ENCODE measurements at places on chromosomes 1 and 21.

DNA sequence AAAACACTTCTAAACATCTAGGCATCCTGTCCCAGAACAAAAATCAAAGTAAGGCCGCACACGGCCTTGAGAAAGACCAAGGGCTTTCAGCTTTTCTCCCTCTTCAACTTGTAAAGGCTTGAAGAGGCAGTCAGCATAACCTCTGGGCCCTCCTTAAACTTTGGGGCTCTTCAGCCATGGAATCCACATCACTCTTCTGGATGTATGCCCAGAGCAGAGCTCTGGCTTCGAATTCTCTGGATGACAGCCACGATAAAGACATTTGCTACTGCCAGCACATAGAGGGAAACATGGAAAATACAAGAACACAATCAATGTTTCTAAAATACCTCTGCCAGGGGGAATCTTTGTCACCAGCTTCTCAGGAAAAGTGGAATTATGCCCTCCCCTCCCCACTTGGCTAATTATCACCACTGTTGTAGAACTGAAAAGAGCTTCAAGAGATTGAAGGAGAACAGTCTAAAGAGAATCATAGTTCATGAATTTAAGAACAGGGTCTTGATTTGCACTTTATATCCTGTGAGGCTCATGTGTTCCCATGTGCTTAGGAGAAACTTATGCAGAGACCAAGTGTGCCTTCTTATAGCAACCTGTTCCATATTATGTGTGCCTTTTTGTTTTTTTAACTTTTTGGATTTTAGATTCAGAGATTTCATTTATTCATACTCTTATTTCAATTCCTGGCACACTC, 39.0 kb upstream of the DPT start:
- DNase-seq, result no peak

GRCh38 chr1:19809044-19809750, 5.9 kb downstream of the RNF186 start:
- no peak for DNase-seq

GRCh38 chr1:16888860-16889816, 6.6 kb upstream of the RNU1-2 start:
- DNase-seq, result peak; percentile 64

- no peak for DNase-seq
These were observed 118.2 kb upstream of the OLIG2 start for GRCh38 chr21:32907521-32907920.

DNA sequence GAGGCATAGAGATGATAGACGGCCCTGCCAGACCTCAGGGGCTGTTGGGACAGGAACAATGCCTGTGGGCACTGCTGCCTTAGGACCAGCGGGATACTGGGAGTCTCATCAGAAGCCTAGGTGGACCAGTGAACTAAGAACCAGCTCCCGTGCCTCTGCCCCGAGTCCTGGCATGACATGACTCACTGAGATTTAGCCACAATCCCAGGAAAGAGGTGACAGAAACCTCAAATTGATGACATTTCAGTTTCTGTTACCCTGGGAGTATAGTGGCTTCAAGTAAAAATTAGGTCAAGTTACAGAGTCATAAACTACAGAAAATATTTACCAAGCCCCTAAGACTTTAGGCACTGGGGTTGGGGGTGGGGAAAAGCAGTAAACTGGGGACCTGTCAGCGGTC, 74.6 kb upstream of the GADD45A start:
- no peak for DNase-seq

- no peak for DNase-seq
These were observed 18.6 kb upstream of the ST6GALNAC3 start for GRCh38 chr1:76055987-76056386.

- DNase-seq, result peak; percentile 82
These were observed 81.1 kb upstream of the AK4 start for GRCh38 chr1:65066766-65067490.

DNA sequence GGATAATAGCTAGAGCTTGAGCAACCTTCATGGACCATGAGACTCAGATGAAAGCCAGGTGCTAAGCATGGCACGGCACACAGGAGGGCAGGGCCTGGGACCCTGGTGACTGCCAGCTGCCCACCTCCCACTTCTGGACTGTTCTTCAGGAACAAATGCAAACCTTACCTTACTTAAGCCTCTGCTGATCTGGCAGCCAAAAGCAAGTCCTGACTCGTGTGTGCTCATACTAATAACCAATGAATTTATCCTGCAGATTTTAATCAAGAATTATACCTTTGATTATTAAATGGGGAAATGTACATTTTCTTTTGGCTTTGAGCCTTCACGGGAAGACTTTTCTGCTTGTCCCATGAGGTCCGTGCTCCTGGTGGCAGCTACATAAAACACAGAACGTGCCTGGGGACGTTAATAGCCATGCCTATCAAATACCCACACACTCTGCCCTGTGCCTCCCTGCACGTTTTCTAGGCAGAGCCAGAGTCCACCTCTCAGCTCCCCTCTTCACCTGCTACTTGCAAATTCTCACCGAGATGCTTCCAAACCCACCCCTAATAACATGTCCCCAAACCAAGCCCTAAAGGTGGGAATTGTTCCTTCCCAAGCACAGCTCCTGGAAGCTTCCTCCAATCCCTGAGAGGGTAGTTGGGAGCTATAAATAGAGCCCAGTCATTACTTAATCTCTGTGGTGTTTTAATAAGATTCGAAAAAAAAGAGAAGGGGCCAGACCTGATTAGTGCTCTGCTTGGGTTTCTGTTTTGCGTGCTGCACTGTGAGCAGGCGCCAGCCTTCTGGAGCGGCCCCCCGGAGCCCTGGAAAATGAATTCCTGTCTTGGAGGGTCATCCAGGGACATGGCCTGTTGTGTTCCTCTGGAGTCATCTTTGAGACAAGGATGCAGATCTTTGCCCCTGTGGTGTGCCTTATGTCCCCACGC, 33.5 kb downstream of the SLC1A7 start:
- no peak for DNase-seq

- no peak for DNase-seq
These were observed 65.0 kb downstream of the WDR64 start for GRCh38 chr1:241716915-241717656.

DNA sequence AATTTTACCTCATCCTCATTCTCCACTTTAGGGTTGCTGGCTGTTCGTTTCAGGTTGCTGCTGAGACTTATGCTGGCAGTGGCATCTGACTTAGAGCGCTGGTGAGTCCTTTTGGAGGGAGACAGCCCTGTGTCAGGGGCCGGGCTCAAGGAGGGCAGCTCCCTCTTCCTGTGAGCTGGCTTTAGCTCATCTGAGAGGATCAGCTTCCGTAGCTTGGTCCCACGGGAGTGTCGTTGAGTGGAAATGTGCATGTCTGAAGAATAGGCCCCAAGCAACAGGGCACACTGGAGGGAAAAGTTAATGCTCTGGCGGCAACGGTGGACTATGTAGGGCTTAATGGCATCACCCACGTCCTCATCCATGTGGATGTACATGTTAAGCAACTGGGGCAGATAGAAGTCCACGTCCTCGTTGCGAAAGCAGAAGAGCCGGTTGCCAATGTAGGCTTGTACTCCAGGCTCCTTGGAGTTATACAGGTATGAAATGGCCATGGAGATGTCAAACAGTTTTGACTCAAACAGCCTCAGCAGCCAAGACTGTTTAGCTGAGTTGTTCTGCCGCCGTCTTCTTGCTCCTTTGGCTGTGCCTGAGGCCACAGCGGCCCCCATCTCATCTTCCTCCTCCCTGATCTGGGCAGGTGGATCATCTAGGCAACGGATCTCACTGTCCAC, 11.5 kb downstream of the PI4KB start:
- no peak for DNase-seq

DNA sequence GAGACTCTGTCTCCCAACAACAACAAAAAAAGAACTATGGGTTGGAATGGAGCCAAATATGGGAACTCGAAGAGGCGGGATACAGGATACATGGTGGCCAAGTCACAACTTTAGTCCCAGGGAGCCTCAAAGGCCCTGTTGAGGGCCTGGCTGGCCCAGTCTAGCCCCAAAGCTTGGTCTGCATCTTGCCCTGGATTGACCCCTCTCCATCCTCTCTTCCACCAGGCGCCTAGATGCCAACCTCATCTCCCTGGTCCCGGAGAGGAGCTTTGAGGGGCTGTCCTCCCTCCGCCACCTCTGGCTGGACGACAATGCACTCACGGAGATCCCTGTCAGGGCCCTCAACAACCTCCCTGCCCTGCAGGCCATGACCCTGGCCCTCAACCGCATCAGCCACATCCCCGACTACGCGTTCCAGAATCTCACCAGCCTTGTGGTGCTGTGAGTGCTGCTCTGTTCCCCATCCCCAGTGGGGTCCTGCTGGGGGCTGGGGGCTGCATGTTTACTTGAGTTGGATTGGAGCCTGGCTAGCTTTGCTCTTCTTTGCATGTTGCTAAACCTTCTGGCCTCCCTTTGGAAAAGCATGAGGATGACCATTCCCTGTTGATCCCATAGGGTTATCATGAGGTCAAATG, 65.5 kb downstream of the UBE2T start:
- no peak for DNase-seq

DNA sequence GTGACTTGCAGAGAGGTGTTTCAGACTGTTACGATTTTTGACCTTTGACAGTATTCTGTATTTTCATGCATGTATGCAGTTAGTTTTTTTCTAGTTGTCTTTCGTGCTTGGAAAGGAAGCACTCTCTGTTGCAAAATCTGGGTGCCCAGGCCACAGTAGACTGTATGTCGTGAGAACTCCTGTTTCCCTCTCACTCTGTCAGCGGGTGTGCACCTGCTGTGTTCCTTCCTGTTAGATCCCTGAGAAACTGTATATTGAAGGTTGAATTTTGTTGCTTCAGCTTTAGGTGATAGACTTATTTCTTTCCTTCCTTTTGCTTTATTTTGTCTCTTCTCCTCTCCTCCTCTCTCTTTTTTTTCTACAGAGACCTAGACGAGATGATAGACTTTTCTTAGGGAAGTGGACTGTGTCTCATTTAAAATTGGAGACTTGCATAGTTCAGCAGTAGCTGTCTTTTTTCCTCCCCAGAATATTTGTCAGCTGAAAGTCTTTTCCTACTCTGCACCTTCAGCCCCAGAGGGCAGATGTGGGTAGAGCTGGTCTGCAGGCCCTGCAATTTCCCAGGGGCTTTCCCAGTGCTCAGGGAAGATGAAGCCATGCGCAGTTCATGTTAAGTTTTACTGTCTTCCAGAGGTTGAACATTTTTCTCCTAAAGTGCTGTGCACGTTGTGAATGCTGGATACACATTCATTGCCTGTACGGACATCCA, 1.4 kb downstream of the TRAPPC10 start:
- no peak for DNase-seq

- DNase-seq, result no peak
These were observed 20.1 kb downstream of the SIM2 start for GRCh38 chr21:36718951-36719501.

DNA sequence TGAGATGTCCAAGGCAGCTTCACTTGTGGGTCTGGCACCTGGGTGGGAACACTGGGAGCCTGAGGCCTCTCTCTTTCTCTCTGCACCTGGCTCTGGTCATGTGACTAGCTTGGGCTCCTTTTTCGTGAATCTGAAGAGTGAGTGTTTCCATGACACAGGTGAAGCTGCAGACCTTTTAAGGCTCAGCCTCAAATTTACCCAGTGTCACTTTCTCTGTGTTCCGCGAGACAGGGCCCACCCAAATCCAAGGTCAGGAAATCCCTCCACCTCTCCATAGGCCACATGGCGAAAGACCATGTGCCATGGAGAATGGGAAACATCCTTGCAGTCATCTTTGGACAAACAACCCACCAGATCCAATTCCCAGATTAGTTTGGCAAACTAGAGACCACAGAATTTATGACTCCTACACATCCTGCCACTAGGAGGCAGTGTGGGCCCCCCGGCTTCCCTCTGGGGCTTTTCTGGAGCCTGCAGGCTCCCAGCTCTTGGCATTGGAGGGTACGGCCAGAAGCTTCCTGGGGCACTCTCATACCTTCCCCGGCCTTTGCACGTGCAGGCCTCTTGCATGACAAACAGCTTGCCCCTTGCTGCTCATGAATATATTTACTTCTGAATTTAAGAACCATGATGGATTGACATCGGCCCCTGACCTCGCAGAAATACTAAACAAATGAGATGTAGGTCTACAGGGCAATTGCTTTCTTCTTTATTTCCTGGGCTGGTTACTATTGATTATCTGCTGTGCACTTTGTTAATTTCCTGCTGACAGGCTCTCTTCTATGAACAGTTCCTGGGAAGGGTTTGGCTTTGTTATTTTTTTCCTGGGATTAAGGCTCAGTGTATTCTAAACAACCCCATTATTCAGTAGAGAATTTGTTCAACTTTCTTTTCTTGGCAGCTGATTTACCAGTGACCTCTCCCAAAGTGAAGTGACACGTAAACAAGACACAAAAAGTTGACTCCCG, 180.7 kb downstream of the KAZN start:
- peak; percentile 11 for DNase-seq

DNA sequence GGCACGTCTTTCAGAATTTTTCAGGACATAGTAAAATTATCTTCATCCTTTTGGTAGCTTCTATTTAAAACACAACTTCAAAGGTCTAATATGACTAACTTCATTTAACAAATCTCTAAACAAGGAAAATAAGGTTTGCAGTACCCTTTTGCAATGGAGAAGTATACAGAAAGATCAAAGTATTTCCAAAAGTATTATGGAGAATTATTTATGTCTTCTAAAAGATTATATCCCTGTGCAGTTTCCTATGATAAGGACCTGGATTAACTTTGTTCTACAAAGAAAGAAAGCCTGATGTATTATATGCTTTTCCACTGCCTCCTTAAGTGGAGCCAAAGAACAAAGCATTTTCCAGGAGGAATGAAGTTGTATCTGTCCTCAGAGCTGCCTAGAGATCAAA, 353.0 kb upstream of the RUNX1 start:
- DNase-seq, result no peak

GRCh38 chr1:40694353-40694874, 2.9 kb downstream of the NFYC start:
- no peak for DNase-seq

GRCh38 chr1:171769754-171770153, 11.7 kb upstream of the METTL13 start:
- no peak for DNase-seq

- no peak for DNase-seq
These were observed 375.7 kb upstream of the CAMK1G start for GRCh38 chr1:209207701-209208286.

GRCh38 chr21:38126666-38127303, 130.0 kb upstream of the KCNJ15 start:
- DNase-seq, result no peak

DNA sequence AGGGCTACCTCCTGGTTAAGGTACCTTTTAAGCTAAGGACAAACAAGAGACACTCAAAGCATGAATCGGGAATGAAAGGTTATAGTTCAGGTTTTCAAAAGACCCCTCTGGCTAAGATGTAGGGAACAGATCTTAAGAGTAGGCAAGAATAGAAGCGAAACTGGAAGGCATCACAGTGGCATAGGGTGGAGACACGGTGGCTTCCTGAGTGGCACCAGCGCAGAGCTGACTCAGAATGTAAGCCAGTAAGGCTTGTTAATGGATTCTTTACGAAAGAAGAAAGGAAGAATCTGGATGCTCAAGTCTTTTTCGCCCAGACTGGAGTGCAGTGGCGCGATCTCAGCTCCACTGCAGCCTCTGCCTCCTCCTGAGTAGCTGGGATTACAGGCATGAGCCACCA, 21.2 kb downstream of the PADI6 start:
- no peak for DNase-seq

DNA sequence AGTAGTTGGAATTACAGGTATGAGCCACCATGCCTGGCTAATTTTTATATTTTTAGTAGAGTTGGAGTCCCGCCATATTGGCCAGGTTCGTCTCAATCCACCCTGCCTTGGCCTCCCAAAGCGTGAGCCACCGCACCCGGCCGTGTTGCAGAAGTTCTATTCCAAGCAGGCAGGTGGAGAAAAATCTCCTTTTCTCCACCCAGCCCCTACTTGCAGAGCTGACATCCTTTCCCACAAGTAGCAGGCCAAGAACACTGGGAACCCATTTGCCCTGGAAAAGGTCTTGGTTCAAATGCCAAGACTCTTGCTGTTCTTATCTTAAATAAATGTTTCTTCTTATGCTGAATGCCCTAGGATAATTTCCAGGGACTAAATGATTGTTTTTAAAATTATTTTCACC, 17.5 kb downstream of the AGL start:
- DNase-seq, result no peak

Measured in memory B cell (primary cell).